ENCODE measurements at places on chromosomes 12 and 14.

DNA sequence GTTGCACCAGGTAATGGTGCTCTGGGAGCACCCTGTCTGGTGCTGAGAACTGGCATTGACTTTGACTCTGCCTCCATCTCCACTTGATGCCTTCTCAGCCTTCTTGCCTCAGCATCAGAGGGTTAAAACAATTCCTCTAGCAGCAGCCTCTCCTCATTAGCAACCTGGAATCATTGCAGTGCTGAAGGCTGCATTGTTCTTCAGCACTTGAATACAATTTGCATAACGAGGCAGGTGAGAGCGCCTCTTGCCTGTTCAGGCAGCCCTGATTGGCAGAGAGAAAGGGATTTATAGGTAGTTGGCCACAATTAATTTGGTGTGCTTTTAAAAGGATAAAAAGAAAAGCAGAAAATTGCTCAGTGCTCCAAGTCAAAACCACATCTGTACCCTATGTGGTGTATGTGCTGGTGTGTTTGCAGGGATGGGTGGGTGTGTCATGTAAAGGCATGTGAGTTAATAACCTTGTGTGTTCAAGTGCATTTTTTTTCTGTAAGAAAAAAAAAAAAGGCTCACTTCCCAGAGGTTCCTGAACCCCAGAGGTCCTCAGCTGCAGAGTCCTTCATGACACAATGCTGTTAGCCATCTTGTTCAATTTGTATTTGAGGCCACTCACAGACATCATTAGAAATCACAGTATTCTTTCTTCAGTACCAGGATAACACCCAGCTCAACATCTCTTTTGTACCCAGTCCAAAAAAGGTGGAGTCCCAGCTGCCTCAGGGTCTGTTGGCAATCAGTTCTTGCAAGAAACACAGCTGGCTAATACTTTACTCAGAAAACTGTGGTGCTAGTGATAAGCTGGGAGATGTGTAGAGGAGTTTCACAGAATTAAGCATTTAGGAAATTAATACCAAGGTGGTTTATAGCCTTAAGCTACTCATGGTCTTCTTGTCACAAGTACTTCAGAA is 385.6 kb downstream of the GRIN2B start:
- peak; percentile 4 for DNase-seq

- DNase-seq: no peak
These were observed 55.2 kb upstream of the NTF3 start for GRCh38 chr12:5376591-5377207.

DNA sequence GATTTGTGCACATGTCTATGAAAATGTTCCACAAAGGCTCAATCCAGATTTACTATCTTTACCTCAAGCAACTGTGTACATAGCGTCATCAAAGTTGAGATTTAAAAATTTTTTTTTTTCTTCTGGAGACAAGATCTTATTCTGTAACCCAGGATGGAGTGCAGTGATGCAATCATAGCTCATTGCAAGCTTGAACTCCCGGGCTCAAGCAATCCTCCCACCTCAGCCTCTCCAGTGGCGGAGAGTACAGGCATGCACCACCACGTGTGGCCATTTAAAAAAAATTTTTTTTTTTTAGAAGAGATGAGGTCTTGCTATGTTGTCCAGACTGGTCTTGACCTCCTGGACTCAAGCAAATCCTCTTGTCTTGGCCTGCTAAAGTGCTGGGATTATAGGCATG is 2.3 kb downstream of the COCH start:
- no peak for DNase-seq

DNA sequence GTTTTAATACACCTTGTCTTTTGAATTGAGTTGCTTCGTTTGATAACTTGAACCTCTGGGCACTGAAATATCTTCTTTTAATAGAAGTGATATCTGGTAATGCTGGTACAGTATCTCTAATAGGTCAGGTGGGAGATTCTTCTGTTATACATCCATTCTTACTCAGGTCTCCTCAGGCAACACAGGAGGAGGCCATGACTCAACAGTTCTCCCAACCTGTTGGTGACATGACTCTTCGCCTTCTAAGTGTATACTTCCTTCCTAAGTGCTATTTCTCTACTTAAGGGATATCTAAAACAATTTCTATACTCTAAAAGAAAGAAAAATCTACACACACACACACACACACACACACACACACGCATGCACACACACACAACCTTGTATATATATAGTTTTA is 509.1 kb downstream of the PCNX1 start:
- DNase-seq: peak; percentile 94

- no peak for DNase-seq
These were observed 231.3 kb downstream of the MON2 start for GRCh38 chr12:62697893-62698292.

DNA sequence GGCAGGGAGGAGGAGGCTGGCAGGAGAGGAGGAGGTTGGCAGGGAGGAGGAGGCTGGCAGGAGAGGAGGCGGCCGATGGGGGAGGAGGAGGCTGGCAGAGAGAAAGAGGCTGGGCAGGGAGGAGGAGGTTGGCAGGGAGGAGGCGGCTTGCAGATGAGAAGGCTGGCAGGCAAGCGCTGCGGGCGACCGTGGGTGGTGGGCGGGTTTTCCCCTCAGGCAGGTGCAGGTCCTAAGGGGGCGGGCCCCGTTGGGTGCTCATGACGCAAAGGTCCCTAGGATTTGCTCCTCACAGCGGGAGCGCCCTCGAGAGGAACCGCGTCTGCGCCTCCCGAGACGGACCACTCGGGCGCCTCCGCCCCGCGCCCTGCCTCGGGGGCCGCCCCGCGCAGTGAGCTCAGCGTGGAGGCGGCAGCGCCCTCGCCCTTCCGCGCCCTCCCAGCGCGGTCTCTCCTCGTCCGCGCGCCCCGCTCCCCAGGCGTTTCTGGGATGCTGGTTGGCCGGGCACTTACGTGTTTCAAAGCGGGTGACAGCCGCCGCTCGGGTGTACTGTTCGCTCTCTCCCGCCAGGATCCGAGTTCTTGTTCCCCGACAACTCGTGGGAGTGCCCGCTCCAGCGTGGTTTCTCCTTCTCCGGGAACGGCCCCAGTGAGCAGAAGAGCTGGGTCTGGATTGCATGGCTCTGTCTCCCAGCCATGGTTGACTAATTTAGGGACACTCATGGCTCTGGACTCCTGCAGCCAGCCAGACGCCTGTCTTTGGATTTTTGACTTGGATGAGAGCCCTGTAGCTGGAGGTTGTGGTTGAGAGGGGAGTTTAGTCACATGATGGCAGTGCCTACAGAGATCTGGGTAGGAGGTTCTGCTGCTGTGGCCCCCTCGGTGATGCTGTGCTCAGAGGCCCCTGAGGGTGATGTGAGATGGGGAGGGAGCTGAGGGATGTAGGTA is 64.1 kb upstream of the PPP4R3A start:
- peak; percentile 65 for DNase-seq

DNA sequence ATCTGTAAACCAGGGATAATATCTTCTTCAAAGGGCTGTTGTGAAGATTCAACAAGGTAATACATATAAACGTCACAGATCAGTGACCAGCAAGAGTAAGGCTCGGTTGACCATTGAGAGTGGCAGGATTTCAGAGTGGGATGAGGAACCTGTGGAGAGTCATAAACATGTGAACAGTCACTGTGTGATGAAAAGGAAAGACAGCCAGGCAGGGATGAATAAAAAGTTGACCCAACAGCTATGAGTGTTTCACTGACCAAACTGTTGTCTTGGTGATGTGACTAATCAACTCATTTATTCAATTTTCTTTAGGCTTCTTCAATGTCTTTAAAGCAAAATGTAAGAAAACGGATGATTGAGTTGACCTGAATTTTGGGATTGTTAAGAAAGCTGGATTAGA is 8.6 kb upstream of the FRMD6 start:
- DNase-seq: peak; percentile 68

DNA sequence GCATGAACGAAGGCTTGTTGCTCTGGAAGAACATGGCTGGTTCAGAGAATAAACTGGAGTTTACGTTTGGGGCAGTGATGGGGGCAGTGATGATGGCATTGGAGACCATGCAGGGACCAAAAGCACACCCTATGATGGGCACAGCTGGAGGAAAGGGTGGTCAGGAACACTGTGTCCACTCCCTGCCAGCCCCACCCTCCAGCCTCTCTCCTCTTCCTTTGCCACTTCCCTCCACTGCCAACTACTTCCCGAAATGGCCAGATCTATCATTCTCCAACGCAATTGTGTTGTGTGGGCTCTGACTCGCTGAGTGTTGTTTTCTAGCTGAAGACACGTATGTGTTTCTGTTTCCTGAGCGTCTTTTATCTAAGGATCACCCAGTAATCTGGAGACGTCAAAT is 39.3 kb upstream of the GSG1 start:
- DNase-seq: no peak

DNA sequence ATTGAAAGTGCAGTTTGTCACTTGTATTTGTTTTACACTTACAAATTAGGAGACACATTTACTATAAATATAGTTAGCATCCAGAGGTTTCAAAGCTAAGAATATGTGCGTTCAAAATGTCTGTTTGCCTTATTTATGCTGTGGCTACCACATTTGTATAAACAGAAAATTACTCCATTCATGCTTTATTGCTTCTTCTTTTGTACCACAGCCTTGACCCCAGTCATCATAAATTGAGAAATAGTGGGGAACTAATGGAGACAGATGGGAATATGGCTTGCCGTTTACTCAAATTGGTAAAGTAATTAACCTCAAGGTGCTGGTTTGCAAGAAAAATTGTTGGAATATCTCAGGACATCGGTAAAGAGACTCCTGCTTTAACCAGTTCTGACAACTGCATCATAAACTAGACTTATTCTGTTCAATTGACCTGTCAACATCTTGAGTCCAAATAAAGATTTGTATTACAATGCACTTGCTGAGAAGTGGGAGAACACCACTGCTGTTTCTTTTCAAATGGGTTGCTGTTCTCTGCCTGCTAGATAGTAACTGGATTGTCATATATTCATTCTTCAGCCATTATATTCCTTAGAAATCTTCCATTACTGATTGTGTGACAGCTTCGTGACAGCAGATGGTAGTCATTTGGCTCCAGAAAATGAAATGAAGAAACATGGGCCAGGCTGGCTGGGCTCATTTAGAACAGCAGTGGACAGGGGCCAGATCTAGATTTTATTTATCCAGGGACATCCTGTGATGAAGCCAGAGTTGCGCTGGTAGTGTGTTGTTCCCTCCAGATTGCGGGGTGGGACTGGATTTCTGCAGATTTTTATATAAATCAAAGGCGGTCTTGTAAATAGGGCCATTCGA is 354.4 kb downstream of the EGLN3 start:
- DNase-seq: no peak

DNA sequence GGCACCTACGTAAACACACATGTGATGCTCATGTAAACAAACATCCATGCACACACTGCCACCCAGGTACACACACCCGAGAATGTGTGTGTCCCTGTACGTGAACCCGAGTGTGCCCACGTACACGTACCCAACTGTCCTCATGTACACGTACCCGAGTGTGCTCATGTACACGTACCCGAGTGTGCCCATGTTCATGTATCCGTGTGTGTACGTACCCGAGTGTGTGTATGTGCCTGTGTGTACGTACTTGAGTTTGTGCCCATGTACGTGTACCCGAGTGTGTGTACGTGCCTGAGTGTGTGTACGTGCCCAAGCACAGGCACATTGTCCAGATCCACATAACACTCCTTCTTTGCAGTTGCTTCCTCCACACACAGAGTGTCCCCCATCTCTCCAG is 45.0 kb downstream of the LRCOL1 start:
- DNase-seq: no peak

DNA sequence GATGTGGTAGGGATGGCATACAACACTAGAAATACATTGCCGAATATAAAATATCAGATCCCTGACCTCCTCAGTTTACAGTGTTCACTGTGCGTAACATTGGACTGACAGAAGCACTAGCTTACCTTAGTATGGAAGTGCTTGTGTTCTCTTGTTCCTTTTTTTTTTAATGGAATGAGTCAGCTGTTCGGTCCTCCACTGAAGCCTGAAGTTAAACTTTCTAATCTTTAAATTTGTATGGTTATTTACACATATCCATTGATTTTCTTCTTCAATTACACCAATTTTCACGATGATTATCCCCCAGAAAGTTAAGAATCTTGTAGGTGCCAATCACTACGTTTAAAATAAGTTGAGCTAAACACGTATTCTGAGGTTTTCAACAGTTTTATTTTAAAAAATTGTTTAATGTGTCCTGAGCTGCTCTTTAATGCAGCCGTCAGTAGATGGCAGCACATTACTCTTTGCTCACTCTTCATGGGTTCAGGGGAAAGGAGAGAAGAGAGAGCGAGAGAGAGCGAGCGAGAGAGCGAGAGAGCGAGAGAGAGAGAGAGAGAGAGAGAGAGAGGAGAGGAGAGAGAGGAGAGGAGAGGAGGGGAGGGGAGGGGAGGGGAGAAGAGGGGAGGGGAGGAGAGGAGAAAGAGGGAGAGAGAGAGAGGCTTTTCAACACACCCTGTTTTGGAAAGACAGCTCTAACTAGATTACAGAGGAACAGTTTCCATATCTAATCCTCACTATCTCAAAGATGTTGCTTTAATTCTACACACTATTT is 134.7 kb upstream of the SCAF11 start:
- peak; percentile 82 for DNase-seq

GRCh38 chr12:501722-502447 is 42.1 kb downstream of the B4GALNT3 start:
- no peak for DNase-seq

GRCh38 chr12:124632519-124632984 is 65.1 kb upstream of the NCOR2 start:
- no peak for DNase-seq

GRCh38 chr14:38286452-38286851 is 30.6 kb upstream of the CLEC14A start:
- DNase-seq: no peak

GRCh38 chr12:132071040-132071810 is 72.9 kb downstream of the DDX51 start:
- no peak for DNase-seq

GRCh38 chr14:31933716-31934115 is 143.4 kb upstream of the ARHGAP5 start:
- DNase-seq: no peak

DNA sequence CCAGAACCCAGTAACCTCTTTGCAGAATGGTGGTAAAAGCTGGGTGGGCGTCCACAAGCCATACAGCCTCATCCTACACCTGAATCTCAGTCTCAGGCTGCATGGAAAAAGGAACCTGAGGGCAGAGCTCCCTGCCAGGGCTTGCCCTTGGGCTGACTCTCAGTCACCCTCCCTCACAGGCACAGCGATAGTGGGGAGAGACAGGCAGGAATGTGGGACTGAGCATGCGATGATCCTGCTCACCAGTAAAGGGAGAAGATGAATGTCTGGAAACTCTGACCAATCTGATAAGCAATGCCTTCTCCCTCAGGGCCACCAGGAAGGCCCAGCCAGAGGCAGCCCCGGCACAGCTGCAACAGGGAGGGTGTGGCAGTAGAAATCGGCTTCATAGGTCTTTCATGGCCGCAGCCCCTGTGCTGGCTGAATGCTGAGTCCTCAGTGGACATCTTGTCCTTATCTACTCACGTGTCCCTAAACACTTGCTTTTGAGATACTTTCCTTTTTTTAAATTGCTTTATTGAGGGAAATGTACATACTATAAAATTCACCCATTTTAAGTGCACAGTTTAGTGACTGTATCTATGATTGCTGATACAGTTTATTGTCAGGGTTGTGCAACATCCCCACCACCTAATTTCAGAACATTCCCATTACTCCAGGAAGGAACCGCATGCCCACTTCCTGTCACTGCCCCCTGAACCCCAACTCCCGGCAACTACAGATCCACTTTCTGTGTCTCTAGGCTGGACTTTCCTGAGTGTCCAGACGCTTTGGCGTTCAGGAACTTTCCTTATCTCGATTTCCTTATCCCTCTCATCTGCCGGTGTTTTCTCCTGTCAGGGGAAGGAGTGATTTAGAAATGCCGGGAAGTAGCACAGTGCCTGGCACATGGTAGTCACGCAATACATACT is 258.1 kb downstream of the PCNX1 start:
- DNase-seq: peak; percentile 42

Data from epithelial cell of esophagus (primary cell).